ENCODE measurements at places on chromosomes 2 and 18. TPM values are rescaled to one million over a fixed set of nuclear protein-coding genes. Genes with fewer than 3 reads are reported as not detected.
A peak's percentile ranks its signal among the peaks of the same experiment; 100 is the strongest.

- H3K4me1 ChIP-seq = peaks cover 6% of the 10 kb centered on the region
- H3K27ac ChIP-seq = no peak overlapping the region
- DNase-seq = peak; percentile 60
Measured at GRCh38 chr2:160087854-160088745, 25.7 kb upstream of the PLA2R1 start.

DNA sequence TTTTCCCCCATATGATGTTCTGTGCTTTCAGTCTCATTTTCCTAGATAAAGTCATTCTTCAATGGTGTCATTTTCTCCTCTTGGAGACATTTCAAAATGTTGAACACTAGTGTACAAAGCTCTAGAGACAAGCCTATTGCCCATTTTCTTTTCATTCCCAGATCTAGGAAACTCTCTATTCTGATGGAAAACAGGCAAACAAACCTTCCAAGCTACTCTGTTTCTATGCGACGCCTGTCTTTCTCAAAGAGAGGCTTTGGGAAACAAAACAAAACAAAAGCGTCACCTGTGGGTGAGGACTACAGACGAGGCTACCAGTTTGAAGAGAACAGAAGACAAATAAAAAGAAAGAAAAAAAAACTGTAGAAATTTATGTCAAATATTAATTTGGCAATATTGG is 311.0 kb downstream of the CBLN2 start:
- DNase-seq = no peak
- no peak overlapping the region for H3K27ac ChIP-seq
- H3K4me3 ChIP-seq = no peak overlapping the region
- H3K4me1 ChIP-seq = 0 out of 2 replicates have a peak, but pooled peaks cover 4% of the 10 kb centered on the region
- H3K36me3 ChIP-seq = no peaks in the 10 kb centered on the region

DNA sequence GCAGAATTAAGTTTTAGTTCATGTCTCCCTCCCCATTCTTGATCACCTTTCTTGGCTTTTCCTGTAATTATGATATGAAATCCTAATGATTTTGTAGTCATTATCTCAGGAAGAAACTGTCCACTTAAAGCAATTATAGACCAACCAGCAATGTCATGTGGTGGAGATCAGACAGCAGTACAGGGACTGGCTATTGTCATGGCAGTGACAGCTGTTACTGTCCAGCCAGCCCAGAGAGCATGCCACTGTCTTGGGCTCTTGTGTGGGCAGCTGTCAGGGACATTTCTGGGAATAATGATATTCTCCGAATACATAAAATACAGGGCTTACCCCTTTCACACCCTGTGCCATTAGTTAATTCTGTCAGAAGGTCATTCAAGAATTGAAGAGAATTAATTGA is 355.3 kb upstream of the RAB12 start:
- no peaks in the 10 kb centered on the region for H3K4me1 ChIP-seq
- no peak overlapping the region for H3K4me3 ChIP-seq
- H3K27me3 ChIP-seq = no peaks in the 10 kb centered on the region
- DNase-seq = no peak
- no peak overlapping the region for H3K27ac ChIP-seq

GRCh38 chr2:64017811-64018700 is 1.2 kb downstream of the VPS54 start:
- peak overlapping the region; percentile 91 for H3K4me3 ChIP-seq
- H3K27ac ChIP-seq = peak overlapping the region; percentile 21
- H3K4me1 ChIP-seq = peaks cover 23% of the 10 kb centered on the region

DNA sequence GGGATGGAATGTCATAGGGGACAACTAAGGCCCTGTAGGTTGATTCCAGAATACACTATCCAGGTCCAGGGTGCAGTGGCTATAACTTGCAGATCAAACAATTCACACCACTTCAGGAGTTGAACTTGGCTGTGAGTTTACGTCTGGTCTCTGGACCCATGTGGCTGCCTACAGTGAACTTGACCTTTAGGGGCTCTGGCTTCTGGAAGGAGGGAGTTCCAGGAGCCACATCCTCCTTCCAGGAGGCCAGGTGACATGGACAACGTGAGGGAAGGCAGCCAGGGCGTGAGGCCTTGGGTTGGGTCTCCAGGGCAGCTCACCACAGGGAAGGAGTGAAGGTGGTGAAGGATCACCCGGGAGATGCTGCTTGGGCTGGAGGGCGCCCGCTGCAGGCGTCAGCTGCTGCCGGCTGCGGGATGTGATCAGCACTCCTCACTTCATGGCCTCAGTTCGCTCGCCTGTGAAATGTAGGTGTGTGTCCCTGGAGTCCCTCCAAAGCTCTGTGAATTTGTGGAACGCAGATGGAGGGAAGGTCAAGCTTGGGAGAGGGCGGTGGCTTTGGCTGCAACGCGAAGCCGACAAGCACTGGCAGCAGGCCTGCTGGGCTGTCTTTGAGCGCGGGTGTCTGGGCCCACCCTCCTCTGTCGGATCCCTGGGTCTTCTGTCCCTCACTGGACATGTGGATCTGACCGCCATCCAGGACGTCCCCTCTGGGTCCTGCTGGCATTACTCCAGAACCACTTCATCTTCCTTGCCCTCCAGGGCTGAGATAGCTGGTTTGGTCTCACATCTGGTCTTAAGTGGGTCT is 146.5 kb downstream of the GLI2 start:
- H3K4me3 ChIP-seq = no peak overlapping the region
- DNase-seq = no peak
- no peaks in the 10 kb centered on the region for H3K27me3 ChIP-seq

GRCh38 chr18:51941999-51942398 is 398.0 kb upstream of the DCC start:
- H3K4me3 ChIP-seq = no peak overlapping the region
- H3K27ac ChIP-seq = no peak overlapping the region
- no peaks in the 10 kb centered on the region for H3K36me3 ChIP-seq
- no peaks in the 10 kb centered on the region for H3K27me3 ChIP-seq

DNA sequence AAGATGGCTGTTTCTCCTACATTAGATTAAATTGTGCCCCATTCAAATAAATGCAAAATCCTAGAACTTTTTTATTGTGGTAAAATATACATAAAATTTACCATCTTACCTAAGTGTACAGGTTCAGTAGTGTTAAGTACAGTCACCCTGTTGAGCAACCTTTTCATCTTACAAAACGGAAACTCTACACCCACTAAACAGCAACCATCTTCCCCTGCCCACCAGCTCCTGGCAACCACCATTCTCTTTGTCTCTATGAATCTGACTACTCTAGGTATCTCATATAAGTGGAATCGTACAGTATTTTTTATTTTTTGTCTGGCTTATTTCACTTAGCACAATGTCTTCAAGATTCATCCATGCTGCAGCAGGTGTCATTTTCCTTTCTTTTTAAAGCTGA is 53.0 kb downstream of the ASXL2 start:
- H3K27me3 ChIP-seq = no peaks in the 10 kb centered on the region
- peaks cover 22% of the 10 kb centered on the region for H3K4me1 ChIP-seq
- H3K4me3 ChIP-seq = no peak overlapping the region
- no peak for DNase-seq

PIKFYVE gene
- total RNA-seq = 18.8 TPM

RGPD6 gene
- 17.6 TPM for total RNA-seq

CPSF3 gene
- total RNA-seq = 42.6 TPM

TRIB2 gene
- total RNA-seq = 35.2 TPM

CNDP1 gene
- total RNA-seq = not detected
